ENCODE measurements at places on chromosomes 2 and 18. TPM values are rescaled to one million over a fixed set of nuclear protein-coding genes. Genes with fewer than 3 reads are reported as not detected.

DNA sequence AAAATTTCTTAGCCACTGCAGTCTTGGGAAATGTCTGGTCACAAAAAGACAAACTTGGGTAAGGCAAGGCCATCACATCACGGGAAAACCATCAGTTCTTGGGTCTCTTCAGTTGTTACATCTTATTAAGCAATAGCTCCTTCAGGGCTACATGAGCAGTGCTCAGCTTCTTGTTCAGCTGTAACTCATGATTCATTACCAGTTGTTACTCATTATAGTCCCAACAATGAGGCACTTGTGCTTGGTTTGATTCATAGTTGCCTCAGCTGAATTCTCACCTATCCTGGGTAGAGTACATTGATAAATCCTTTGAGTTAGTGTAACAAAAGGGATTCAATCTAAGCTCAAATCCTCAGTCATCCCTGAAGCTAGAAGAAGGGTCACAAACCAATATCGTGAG lies 102.4 kb upstream of the DCC start:
- DNase-seq = no peak

GRCh38 chr2:144642856-144643255 lies 122.9 kb upstream of the ZEB2 start:
- no peak for DNase-seq

DNA sequence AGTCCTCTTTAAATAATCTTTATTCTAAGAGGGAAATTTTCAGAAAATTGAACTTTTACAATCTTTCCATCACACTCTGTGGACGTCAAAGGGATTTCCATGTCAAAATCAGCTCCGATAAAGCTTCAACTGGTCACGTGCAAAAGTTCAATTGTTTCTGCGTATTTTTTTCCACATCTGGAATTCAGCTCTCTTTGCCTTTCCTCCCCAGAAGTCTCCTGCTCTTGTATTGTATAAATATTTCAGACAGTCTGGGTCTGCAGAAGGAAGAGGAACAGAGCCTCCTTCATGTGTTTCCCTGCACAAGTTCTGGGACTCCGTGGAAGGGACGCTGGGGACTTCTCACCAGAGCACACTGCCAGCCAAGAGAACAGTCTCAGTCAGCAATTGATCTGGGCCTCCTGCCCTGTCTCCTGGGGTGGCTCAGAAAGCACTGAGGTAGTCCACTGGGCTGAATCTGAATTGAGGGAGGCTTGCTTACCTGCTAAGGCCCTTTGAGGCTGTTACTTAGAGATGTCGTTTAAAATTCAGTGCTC lies 251.5 kb downstream of the TFCP2L1 start:
- no peak for DNase-seq

DNA sequence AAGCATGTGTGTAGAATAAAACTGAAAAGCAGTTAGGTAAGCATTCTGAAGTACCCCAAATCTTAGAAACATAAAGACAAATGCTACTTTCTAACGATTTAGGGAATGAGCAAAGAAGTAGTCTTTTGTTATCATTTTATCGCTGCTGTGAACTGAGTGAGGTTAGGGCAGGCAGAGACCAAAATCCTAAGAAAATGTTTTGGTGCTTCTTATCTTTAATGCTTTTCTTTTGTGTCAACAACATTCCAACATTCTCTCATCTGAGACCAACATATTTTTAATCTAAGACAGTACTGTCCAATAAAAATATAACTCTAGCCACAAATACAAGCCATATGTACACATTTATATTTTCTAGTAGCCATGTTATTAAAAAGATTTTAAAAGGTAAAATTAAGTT lies 789.4 kb upstream of the PIK3C3 start:
- no peak for DNase-seq

GRCh38 chr2:218536804-218537494 lies 31.2 kb downstream of the USP37 start:
- no peak for DNase-seq

DNA sequence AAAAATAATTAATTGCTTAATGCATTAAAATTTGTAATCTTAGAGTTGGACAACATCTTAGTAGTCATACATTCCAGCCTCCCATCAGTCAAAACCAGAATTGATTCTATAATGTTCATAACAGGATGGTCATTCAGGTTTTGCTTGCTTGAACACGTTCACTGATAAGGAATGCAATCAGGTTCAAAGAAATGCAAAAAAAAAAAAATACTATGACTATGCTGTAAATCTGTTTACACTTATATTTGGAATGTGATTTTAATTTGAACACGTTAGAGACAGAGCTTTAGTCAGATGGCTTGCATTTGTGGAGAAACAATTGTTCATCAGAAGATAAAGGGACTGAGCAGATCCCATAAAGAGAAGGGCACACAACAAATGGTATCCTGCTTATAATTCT lies 131.3 kb upstream of the UNC80 start:
- no peak for DNase-seq

STK39 gene
- total RNA-seq = 23.2 TPM

FOXI3 gene
- total RNA-seq = not detected

HOXD8 gene
- 0.14 TPM for total RNA-seq

Measured in left ventricle myocardium inferior (tissue), 1 donor.